ENCODE measurements at places on chromosomes 3 and 15.
A peak's percentile ranks its signal among the peaks of the same experiment; 100 is the strongest.

GRCh38 chr3:128280481-128281052 lies 127.3 kb downstream of the EEFSEC start:
- no peak for DNase-seq

GRCh38 chr3:100982710-100983109 lies 10.5 kb downstream of the ABI3BP start:
- no peak for DNase-seq

GRCh38 chr15:74901612-74902063 lies 5.0 kb downstream of the FAM219B start:
- no peak for DNase-seq

- DNase-seq, result no peak
These were observed 22.3 kb upstream of the PSTPIP1 start for GRCh38 chr15:76972389-76973361.

DNA sequence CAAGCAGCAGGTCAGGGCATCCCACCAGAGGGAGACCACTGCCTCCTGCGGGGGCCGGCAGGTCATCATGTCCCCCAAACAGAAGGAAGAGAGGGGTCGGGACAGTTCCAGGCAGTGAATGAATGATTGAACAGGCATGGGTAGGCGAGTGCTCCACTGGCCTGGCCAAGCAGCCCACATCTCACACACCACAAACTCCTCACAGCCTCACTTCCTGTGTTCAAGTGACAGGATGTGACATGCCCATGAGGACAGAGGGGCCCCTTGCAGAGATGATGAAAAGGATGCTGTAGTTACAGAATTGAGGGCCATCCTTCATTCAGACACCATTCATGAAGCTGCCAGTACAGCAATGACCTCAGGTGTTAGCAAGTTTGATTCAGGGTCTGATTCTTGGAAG lies 3.7 kb downstream of the IQSEC1 start:
- no peak for DNase-seq

DNA sequence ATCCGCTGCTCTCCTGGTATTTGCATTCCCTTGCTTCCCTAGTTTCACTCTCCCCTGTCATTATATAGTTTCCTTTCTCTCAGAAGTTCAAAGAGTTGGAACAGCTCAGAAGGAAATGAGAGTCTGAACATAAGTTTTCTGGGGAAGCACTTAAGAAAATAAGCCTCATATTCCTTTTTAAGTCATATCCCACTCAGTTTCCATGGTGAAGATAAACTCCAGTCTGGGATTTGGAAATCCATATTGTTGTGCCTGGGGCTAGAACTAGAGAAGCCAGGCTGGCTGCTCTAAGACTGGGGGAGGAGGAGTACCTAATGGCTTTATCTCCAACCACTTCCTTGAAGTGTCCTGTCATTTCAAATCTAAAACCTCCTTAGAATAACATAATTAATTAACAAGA lies 134.2 kb upstream of the ALCAM start:
- no peak for DNase-seq

GRCh38 chr3:31105438-31106077 lies 211.1 kb upstream of the GADL1 start:
- peak; percentile 93 for DNase-seq

GRCh38 chr15:57418635-57419034 lies 42.3 kb downstream of the CGNL1 start:
- no peak for DNase-seq

- DNase-seq, result no peak
These were observed 59.9 kb downstream of the SMAD6 start for GRCh38 chr15:66761726-66762595.

- no peak for DNase-seq
These were observed 35.1 kb downstream of the MYH15 start for GRCh38 chr3:108475220-108475782.

- DNase-seq, result no peak
These were observed 23.1 kb upstream of the FOXP1 start for GRCh38 chr3:71606582-71606981.

GRCh38 chr3:143142354-143142753 lies 22.8 kb downstream of the CHST2 start:
- DNase-seq, result no peak

DNA sequence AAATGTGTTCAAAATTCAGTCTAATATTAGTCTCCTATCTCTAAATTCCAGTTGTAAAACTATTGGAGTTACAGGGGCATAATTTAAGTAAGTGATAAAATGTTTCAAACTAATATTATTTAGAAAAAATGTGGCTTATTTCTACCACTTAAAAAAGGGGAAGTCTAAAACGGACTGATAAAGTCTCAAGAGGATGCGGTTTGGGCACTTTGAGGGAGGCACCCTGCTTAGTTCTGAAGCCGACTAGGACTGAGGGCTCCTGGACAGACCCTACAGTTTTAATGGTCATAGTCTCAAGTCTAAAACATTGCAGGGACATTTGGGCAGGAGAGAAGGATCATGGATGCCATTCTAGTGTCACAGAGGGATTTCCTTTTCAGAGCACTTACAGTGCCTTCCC lies 566.3 kb downstream of the NR2F2 start:
- DNase-seq, result no peak

GRCh38 chr3:40267937-40268724 lies 41.4 kb upstream of the EIF1B start:
- no peak for DNase-seq

DNA sequence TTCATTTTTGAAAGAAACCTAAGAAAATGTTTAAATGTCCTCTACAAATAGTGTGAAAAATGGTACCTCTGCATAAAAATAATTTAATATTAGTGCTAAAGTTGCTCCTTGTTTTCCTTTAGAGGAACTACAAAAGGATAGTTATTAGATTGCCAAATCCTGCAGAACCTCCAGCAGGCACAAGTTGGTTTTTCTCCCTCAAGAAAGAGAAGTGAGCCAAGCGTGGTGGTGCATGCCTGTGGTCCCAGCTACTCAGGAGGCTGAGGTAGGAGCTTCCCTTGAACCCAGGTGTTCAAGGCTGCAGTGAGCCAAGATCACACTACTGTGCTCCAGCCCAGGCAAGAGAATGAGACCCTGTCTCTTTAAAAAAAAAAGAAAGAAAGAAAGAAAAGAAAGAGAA lies 85.1 kb upstream of the TSEN2 start:
- DNase-seq, result no peak

DNA sequence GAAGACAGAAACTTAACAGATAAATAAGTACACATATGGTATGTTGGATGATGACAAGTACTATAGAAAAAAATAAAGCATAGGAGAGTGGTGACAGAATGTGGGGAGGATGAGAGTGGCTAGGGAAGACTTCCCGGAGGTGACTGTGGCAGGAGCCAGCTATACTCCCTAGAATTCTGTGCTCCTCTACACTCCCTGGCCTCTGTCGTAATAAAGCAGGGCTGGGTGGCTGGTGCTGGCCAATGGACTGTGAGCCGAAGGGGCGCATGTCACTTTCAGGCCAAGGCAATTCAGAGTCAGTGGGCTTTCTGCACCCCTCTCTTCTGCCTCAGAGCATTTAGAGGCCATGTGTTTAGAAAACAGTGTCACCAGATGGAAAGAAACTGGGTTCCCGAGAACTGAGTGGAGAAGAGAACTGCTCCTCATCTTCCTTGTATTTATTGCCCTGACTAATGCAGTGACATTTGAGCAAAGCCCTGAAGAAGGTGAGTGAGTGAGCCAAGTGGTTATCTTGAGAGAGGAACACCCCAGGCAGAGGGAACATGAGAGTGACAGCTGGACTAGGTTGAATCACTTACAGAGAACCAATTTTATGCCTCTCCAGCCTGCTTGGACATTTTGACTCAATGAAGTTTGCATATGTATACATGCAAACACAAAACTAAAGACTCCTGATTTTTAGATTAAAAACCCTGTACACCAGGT lies 5.2 kb upstream of the VPS8 start:
- DNase-seq, result no peak

DNA sequence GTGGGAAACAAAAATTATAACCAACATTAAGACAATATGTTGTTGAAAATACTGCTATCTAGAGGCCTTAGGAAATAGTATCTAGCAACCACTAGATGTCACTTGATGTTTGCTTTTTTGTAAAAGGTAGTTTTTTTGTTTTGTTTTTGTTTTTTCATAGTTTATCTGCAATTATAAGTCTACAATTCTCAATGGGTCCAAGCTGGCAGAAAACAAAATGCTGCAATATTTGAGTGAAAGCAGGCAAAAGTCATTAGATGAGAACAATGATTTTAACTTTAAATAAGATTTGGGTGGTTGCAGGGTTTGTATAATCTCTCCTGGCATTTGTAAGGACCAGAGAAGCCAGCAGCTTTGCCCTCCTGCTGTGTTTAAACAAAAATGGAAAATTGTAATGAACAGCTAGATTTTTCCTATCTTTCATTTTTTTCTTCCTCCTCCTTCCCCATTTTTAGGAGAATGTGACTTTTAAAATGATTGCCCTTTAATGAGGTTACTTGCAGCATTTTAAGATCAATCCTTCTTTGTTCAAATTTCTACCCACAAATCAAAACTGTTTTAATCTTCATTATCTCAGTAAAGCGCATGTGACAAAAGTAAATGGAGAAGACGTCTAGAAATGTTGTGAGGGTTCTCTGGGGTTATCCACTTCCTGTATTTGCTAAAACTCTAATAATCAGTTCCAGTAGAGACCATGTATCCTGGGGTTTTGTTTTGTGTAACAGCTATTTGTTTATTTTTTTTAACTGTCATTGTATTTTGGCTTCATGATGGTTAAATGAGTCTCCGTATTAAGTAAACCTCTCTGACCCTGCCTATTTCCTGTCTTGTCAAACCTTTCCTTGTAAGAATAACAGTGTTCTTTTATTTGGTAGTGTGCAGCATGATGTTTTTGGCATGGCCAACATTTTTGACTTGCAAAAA lies 27.3 kb downstream of the DUT start:
- no peak for DNase-seq

DNA sequence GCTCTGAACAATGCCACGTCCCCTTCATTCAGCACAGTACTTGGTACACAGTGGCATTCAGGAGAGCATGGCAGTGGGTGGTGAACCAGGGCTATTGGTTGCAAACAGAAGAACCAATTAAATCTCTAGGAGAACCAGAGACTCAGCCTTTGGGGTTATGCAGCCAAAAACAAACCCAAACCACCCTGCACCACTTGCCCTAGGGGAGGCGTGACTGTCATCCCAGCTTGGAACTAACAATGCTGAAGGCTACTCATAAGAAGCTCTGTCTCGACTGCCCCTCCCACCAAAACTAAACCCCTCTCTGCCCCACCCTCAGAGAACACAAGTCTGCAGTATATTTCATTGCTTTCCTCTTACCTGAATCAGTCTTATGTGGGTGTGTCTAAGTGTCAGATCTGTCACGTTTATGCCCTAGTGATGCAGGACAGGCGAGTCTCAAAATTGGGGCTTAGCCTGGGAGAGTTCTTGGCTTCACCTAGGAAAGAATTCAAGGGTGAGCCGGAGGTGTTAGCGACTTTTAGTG lies 15.2 kb upstream of the KLHL40 start:
- no peak for DNase-seq

DNA sequence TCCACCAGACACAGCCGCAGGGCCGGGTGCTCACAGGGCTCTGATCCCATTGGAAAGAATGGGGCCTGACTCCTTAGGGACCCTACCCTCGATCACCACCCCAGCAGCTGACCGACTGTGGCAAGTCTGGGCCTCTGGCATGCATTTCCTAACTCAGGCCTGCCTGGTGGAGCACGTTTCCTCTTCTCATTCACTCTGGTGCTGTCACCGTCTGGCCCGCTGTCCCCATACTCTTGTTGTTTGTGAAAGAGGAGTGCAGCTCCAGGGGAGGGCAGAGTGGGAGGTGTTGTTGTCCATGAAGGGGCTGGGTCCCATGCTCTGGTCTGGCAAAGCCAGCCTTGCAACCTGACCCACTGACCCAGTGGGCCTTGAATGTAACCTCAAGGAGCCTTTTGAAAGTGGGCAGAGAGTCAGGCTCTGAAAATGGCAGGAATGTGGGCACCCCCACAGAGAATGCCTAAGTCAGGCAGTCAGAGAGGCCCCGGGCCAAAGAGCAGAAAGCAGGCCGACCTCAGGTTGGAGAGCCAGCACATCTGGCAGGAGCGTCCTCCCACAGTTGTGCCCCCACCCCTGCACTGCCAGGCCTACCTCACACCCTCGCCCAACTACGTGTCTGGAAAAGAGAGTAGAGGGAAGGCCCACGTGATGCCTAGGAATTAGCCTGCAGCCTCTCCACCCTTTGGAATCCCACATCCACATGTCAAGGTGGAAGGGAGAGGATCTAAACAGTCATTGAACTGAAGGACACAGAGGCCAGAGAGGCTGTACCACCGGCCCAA lies 10.9 kb downstream of the SEMA7A start:
- no peak for DNase-seq

DNA sequence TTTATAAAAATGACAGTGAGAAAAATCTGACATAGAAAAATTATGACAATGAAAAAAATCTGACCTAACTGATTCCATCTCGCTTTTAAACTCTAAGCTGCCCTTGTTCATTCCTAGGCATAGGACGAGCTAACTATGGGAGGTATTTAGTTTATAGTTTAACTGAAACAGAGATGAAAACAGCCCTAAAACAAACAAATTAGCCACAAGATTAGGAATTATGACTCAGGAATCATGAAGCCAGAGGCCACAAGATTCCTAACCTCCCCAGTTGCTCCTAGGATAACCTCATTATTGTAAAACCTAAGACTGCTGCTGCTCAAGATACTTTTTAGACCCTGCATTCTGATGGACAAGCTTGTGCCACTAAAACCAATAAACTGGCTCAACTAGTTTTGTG lies 122.7 kb upstream of the MNS1 start:
- no peak for DNase-seq

GRCh38 chr15:67611370-67612369 lies 69.2 kb downstream of the MAP2K5 start:
- DNase-seq, result no peak

DNA sequence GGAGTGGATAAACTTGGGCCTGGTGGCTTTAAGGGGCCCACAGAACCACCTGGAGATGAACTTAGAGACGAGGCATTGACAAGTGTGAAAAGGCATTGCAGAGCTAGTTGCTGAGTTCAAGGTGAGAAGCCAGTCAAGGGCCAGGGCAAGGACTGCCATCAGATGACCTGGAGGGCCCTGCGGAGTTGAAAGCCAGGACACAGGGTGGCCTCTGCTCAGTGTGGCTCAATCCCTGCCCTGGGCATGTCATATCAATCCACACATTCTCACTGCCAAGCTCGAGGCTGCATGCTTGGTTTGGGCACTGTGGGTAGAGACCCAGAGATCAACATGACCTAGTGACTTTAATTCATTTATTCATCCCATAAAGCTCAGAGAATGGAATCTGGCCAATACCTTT lies 9.2 kb downstream of the PAQR5 start:
- DNase-seq, result no peak
